ENCODE measurements at places on chromosomes 4 and X.

DNA sequence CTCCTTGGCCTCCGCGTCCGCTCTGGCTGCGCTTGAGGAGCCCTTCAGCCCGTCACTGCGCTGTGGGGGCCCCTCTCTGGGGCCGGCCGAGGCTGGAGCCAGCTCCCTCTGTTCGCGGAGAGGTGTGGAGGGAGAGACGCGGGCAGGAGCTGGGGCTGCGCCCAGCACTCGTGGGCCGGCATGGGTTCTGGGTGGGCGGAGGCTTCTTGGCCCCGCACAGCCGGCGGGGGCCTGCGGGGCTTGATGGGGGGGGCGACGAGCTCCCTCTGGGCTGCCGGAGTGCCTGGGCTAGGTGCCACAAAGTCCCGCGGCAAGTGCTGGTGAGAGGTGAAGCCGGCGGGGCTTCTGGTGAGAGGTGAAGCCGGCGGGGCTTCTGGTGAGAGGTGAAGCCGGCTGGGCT is 61.9 kb downstream of the ANKRD50 start:
- no peak for DNase-seq

GRCh38 chr4:107423677-107424405 is 296.2 kb downstream of the PAPSS1 start:
- DNase-seq = no peak

- no peak for DNase-seq
Measured at GRCh38 chr4:62495032-62495431, 1294.9 kb downstream of the ADGRL3 start.

DNA sequence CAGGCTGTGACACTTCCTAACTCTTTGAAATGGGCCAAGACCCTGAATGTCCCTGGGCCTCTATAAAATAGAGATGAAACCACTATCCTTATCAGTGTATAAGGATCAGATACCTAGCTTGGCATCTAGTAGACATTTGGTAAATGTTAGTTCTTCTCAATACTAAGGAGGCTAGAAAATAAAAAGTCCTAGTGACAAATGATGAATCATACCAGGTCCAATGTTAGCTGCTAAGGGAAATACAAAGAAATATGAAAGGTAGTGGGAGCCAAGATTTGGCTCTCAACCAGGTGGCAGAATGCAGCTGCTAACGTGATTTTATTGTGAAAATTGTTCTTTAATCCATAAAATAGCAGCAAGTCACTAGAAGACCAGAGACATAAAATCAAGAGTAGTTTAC is 19.8 kb upstream of the PPARGC1A start:
- DNase-seq = no peak

DNA sequence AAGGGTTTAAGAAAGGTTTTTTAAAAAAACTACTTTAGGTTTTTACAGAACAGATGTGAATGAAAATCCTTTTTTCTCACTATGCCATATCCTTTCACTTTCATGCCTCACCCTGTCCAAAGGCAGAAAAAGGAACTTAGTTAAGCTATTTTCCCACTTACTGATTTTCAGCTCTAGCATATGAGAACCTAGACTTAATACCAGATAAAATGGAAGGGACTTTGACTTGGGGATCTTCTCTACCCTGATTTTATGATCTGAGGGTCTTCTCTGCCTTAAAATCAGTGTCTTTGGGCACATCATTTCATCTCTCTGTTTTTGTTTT is 42.4 kb downstream of the FNIP2 start:
- DNase-seq = no peak

GRCh38 chr4:145583191-145584055 is 35.8 kb upstream of the MMAA start:
- peak; percentile 50 for DNase-seq

DNA sequence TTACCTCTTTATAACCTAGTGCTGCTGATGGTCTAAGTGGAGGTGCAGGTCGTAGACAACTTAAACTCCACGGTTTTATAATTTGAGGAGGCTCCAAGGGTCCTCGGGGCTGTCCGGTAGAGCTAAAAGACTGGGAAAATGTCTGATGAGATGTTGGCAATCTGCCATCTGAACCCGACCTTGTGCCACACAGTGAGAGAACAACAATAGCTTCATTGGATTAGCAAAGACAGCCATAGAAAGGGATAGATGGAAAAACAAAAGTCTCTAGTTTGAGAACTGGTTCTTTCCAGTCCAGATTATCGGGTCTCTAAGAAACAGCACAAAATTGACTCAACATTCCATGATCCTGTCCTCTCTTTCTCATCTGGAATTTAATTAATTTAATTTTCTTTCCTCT is 31.6 kb downstream of the CD40LG start:
- no peak for DNase-seq

DNA sequence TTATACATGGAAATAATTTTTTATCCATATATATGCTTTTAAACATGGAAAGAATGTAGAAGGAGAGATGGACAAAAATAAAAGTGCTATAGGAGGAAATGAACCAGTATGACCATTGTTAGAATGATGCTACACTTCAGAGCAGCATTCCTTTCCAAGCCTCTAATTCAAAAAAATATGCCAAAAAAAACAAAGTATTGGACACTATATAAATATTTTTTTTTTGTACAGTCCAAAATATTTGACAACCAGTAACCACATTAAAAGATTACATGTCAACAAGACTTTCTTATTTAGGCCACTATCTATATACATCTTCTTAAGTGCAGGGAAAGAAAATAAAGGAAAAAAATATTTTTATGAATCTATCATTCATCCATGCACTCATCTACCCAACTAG is 198.6 kb downstream of the LRBA start:
- peak; percentile 69 for DNase-seq

DNA sequence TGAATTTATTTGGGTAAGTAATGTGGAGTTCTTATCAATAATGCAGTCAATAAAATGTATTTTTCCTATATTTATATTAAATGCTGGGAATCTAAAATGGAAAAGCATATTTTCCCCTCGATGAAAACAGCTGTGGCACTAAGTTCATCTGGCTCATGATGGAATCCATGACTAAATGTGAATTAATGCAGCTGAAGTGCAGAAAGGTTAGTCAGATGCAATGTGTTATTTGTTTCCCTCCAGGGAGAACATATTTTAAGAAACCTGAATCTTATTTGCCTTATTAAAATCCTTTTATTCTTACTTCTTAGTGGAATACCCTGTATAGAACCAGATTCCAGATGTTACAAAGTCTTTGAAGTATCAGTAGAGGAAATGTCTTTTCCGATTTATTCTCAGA is 247.9 kb downstream of the ARHGAP24 start:
- DNase-seq = peak; percentile 77

GRCh38 chrX:69961365-69962072 is 88.2 kb downstream of the AWAT2 start:
- peak; percentile 16 for DNase-seq

- DNase-seq = no peak
Measured at GRCh38 chrX:27307546-27307945, 155.6 kb downstream of the PPP4R3C start.

GRCh38 chr4:4721636-4722035 is 137.8 kb upstream of the MSX1 start:
- DNase-seq = no peak

- no peak for DNase-seq
Measured at GRCh38 chrX:4373791-4374190, 660.3 kb upstream of the PRKX start.

- DNase-seq = peak; percentile 80
Measured at GRCh38 chr4:126800575-126801141, 832.1 kb upstream of the INTU start.

GRCh38 chr4:122700178-122700725 is 32.3 kb upstream of the BBS12 start:
- peak; percentile 13 for DNase-seq

- DNase-seq = no peak
Measured at GRCh38 chrX:100830143-100830542, 10.0 kb downstream of the CSTF2 start.

DNA sequence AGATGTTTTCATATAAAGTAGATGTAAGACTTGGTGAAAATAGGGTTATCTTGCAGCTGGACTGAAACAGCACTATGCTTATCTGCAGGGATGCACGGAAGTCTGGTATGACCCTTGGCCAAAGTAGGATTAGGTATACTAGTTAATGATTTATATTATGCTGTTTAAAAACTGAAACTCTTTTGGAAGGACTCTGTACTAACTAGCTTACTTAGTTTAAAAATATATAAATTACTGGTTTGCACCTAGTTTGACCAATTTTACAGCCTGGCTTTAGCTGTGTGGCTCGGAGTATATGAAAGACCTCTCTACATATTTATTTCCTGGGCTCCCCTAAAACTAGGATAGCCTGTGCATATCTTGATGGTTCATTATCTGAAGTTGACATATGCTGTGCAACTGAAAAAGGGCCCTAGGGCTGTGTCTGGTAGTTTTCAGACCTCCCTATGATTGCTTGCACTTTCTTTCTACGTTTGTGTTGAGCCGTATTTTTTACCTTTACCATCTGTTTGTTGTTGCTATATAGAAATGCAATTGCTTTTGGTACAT is 89.2 kb downstream of the TMEM144 start:
- no peak for DNase-seq

GRCh38 chrX:13219991-13220764 is 99.7 kb downstream of the ATXN3L start:
- DNase-seq = peak; percentile 70

- peak; percentile 35 for DNase-seq
Measured at GRCh38 chr4:30720021-30720660, at the start of gene PCDH7. Gene PCDH7, plus strand, starts transcription at chr4:30720369. Its CDS starts 1,054 bp downstream, at chr4:30721423.

DNA sequence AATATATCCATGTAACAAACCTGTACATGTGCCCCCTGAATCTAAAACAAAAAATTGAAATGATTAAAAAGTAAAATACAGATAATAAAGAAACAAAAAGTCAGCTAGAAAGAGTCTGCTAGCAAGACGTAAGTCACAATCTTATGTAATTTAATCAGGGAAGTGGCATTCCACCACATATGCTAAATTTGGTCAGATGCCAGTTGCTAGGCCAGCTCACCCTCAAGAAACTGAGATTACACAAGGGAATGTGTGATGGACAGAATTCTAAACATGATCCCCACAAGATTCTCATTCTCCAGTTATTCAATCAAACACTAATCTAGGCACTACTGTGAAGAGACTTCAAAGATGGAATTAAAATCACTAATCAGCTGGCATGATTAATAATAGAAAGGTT is 689.3 kb downstream of the CENPC start:
- DNase-seq = peak; percentile 35

DNA sequence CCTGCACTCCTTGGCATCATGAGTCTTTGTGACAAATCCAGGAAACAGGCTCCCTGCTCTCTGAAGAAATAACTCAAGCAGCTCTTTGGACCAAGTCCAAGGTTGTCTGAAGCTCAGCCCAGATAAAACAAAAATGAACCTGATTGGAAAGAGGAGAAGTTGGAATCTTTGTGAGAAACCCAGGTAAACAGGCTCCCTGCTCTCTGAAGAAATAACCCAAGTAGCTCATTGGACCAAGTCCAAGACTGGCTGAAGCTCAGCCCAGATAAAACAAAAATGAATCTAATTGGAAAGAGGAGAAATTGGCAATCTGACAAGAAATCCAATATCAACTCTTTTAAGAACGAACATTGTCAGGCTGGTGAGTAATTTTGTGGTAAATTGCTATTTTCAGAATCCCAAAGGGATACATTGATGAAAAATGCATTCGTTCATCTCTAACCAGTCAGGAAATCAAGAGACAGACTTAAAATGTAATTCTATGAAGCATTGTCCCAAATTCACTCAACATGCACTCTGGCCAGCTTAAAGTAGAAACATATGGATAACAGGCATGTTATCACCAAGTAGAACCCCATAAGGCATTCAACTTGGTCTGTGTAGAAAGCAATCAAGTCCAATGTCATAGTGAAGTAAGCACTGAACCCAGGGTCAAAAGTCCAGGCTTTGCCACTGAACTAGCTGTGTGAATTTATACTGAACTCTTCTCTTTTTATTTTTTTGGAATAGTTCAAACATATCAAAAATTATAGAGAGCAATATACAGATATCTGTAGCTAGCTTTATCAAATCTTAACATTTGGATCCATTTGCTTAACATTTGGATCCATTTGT is 16.8 kb upstream of the NFXL1 start:
- peak; percentile 90 for DNase-seq

GRCh38 chr4:80202741-80203553 is 5.6 kb downstream of the PRDM8 start:
- peak; percentile 41 for DNase-seq

GRCh38 chr4:75633846-75634245 is 3.5 kb upstream of the CDKL2 start:
- peak; percentile 56 for DNase-seq

- peak; percentile 47 for DNase-seq
Measured at GRCh38 chr4:53197772-53198142, 168.1 kb downstream of the SCFD2 start.

DNA sequence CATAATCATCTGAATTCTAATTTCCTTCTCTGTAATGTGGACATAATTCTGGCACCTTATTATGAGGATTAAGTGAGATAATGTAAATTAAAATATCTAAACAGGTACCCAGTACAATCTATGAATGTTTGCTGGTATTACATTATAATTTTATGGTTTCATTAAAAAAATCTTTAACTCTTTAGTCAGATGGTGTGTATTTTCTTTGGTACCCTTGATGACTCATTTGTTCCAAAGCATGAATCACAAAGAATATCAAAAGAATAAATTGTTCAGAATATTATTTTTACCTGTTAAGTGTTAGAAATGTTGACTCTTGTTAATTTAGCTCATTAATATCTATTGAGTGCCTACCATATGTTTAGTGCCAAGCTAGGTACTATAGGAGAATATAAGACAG is 74.3 kb downstream of the SNX25 start:
- DNase-seq = no peak

GRCh38 chr4:164876700-164877324 is at the start of gene APELA:
Gene APELA, plus strand, starts transcription at chr4:164877178. Its CDS starts 154 bp downstream, at chr4:164877332.
- no peak for DNase-seq

GRCh38 chrX:23726191-23726590 is 16.9 kb downstream of the ACOT9 start:
- DNase-seq = no peak

GRCh38 chr4:3367866-3368265 is 73.9 kb upstream of the HGFAC start:
- DNase-seq = no peak

DNA sequence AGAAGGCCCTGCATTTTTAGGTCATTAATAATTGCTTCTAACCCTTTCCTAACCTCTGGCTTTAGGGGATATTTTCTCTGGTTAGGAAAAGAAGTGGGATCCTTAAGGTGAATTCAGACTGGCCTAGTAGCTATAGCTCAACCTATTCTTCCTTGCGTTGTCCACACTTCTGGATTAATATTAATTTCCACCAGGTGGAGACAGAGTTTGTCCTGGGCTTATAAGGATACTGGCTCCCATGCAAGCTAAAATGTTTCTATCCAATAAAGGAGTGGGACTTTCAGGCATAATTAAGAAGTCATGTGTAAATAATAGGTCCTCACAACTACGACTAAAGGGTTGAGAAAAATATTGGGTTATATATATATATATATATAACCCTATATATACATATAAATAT is 860.0 kb upstream of the POU3F4 start:
- DNase-seq = no peak
